ENCODE measurements at places on chromosomes 5 and 9.

- no peak for DNase-seq
Measured at GRCh38 chr5:160007514-160007913, 1.4 kb upstream of the TTC1 start.

GRCh38 chr9:109856785-109857184 is 76.8 kb downstream of the PALM2AKAP2 start:
- DNase-seq: no peak

DNA sequence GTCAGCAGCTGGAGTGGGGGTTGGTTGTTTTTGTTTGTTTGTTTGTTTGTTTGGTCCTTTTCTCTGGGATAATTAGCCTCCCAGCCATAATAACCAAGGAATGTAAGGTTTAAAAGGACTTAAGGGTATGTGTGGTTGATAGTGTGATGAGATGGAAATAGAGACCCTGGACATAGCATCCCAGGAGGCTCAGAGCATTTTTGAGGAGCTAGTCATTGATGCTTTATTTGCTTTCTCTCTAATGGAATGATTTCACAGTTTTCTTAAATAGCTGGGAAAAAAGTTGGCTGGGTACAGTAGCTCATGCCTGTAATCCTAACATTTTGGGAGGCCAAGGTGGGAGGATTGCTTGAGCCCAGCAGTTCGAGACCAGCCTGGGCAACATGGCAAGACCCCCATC is 45.1 kb downstream of the TTC1 start:
- DNase-seq: no peak

- no peak for DNase-seq
Measured at GRCh38 chr5:154311362-154311761, 120.8 kb downstream of the GALNT10 start.

- no peak for DNase-seq
Measured at GRCh38 chr5:54793468-54794134, 191.8 kb downstream of the ESM1 start.

DNA sequence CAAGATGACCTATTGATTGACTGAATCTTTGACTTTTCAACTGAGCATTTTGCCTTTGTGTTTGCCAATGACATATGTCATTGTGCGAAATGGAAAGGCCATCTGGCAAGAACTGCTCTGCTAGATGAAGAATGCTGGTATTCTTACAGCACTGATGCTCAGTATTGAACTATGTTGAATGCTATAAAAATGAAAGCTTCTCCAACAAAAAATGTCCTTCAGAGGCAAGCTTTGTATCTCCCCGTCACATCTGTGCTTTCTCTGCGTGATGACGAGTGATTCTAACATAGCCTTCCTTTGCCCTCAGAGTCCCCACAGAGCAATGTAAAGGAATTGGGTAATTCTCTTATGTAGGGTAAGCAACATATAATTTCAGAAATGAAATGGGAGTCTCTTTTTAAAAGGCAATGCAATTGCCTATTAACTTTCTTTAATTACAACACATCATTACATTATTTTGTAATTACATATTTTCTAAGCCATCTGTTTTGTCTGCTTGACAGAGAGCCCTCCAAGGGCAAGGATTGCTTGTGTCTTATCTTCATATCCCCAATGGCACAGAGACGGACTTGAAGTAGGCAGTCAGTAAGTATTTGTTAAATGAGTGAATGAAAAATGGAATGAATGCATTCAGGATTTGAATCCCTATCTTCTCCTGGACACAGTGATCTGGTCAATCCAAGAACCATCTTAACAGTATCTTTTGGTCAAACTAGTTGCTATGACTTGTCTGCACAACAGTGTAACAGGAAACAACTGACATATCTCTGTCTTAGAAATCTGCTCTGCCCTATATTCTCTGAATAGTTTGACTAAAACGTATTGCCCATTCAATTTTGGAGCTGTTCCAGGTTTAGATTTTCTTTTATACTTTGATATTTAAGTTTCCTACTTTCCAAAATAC is 46.1 kb downstream of the ENC1 start:
- no peak for DNase-seq

DNA sequence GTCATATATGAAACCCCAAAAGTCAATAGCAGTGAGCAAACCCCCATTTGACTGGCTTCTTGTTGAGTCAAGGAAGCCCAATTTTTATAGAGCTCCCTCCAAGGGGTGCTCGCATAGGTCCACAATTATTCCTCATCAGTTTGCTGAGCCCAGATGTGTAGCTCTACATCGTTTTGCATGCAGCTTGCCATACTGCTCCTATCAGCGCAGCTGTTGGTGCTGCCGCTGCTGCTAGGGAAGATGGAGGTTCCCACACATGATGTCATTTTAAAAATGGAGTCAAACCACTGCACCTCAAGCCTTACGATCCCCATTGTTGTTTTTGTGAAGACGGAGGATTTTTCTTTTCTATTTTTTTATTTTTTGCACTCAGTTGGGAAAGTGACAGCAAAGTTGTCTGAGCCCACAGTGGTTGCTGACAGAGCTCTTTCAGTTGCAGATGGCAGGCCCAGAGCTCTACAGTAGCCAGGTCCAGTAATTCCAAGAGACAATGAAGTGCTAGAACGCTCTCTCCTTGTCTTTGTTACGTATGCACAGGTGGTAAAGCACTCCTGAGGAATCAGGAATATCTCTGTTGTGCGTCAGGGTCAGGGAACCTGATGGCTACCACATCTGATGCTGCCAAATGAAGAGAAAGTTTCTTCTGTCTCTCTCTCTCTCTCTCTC is 23.2 kb upstream of the C5orf63 start:
- no peak for DNase-seq

DNA sequence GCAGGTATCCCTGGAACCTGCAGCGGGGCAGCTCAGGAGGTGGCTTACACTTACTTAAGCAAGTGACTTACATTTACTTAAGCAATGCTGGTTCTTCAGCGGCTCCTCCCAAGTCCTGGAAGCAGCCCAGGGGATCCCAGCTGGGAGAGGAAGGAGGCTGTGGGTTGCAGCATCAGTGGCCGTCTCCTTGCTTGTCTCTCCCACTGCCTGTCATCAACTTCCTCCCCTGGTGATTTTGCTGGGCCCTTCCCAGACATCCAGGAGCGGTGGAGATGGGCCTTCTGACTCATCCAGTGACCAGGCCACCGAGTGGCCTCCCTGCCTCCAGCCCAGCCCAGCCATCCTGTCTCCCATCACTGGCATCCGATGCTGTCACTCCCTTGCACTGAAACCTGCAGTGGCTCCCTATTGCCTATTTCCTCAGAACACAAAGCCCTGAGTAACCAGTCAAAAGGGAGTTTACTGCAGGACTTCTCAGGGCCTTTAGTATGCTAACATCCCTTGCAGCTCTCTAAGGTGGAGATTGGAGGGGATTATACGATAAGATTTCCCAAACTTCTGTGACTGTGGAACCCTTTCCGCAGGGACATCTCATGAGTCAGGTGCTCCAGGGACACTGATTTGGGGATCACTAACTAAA is 155.9 kb upstream of the PHYKPL start:
- no peak for DNase-seq

GRCh38 chr9:78038620-78039300 is 7.1 kb upstream of the GNAQ start:
- peak; percentile 23 for DNase-seq

- no peak for DNase-seq
Measured at GRCh38 chr9:2722715-2723114, 5.4 kb downstream of the KCNV2 start.

DNA sequence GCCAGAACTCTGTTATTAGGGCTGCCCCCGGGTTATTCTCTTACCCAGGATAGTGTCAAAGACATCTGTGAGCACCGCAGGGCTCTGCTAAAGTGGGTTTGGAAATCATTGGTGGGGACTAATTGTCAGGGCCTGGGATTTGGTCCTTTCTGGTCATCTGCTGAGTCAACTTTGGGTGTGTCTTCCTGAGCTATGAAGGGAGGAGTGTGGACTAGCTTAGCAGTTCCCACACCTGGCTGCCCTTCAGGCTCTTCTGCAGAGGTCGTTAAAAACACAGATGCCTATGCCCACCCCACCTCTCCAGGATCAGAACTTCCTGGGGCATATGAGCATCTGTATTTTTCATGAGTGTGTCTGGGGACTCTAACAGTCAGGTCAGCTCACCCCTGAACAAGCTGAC is 352.2 kb downstream of the SLIT3 start:
- no peak for DNase-seq

- DNase-seq: no peak
Measured at GRCh38 chr9:18275313-18275990, 198.5 kb upstream of the ADAMTSL1 start.

DNA sequence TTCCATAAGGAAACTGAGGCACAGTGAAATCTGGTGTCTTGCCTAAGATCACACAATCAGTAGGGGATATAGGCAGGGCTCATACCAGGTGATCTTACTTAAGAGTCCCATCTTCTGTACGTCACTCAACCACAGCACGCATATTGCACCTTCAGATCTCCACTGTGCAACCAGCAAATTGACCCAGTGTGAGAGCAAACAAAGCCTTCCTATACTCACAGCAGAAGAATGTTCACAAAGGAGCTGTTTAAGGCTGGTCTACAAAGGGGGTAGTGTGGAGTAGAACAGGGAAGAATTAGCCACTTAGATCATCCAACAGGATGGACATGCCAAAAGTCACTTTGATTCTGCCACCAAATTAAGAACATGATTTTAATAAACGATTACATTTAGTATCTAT is 305.9 kb downstream of the SLIT3 start:
- DNase-seq: no peak

DNA sequence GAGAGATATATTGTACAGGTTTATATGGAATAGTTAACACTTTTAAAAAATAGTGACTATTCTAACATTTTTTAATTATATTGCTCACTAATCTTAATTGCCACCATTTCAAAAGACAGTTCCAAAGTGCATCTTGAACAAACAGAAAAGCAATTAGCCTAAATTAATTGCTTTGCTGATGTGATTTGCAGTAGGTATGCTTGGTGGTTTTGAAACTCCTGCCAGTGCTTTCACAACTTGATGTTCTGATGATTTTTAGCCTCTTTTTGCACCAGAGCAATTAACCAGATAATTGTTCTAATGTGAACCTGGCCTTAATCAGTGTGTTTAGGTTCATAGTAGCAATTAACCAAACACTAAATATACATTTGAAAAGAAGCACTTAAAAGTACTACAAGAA is 207.6 kb downstream of the FBXL17 start:
- no peak for DNase-seq

DNA sequence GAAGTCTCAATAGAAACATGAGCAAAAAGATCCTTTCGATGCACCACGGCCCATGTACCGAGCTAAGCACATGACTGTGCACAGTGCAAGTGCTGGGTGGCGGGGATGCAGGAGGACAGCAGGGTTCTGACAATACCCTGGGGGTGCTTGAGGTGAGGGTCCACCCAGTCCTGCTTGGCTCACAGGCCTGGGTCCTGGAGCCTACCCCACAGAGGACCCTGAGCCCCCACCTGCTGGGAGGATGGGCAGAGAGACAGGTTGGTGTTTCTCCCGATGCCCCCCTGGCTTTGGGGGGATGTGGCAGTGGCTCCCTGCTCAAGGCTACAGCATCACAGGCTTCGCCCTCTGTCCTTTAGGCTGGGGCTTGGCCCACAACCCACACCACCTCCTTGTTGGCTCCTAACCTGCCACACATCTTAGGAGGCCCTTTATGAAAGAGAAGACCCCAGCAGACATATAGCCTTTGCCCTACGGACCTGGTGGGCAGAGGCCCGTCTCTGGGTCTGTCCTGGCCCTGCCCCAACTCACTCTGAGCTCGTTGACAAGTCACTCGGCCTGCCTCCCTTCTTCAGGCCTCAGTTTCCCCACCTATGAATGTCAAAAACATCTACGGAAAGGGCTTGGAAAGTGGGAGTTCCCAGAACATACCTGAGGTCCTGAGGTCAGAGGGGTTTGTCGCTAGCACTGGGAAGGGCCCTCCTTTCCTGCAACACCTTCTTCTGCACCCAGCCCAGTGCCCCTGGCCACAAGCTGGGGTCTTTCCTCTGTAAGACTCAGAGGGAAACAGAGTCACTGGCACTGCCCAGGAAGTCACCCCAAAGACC is 50.3 kb downstream of the BARX1 start:
- DNase-seq: no peak

DNA sequence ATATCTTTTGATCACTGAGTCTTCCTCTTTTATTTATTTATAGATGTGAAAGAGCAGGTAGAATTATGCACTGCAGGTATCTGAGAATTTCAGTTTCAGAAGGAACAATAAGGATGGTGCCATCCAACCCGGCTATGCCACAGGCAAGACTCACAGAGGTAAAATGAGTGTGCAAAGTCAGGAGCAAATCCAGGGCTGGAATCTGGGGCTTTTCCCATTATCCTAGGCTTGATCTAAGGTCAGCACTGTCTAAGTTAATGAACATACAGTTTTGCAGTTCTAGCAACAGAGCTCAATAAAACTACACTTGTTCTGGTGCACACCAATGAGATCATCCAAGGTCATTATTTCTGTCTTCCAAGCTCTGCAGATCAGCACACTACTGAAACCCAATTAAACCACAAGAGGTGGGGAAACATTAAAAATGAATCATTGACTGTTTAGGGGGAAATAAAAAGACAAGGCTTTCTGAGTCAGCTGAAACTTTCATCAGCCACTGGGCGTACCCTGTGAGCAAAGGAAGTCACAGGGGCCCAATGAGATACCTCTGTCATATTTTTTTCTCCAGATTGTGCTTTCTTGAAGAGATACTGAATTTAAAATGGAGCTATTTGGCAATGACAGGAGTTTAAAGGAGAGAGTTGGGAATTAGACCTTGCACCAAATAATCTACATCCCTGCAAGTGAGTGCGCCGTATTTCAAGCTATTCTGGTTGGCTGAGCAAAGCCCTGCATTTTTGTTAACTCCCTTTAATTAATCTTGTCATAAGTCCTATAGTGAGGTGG is 662.2 kb upstream of the ZNF608 start:
- DNase-seq: no peak

DNA sequence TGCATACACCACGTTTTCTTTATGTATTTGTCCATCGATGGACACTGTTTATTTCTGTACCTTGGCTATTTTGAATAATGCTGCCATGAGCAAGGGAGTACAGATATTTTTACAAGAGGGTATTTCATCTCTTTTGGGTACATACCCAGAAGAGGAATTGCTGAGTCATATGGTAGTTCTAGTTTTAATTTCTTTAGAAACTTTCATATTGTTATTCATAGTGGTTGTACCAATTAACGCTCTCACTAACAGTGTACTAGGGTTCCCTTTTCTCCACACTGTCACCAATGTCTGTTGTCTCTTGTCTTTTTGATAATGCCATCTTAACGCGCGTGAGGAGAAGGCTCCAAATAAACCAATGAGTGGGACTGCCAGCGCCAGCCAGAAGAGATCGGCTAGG is 257.6 kb upstream of the EDIL3 start:
- no peak for DNase-seq

- no peak for DNase-seq
Measured at GRCh38 chr9:74672237-74672636, 175.1 kb downstream of the RORB start.

- DNase-seq: no peak
Measured at GRCh38 chr9:130952065-130952762, 13.2 kb upstream of the FIBCD1 start.

- no peak for DNase-seq
Measured at GRCh38 chr9:33446240-33446945, 1.0 kb downstream of the AQP3 start.

All from T47D (cell line).